ENCODE measurements at places on chromosomes 2 and 18.

GRCh38 chr2:11870064-11870463 lies 123.6 kb downstream of the LPIN1 start:
- no peak for DNase-seq

DNA sequence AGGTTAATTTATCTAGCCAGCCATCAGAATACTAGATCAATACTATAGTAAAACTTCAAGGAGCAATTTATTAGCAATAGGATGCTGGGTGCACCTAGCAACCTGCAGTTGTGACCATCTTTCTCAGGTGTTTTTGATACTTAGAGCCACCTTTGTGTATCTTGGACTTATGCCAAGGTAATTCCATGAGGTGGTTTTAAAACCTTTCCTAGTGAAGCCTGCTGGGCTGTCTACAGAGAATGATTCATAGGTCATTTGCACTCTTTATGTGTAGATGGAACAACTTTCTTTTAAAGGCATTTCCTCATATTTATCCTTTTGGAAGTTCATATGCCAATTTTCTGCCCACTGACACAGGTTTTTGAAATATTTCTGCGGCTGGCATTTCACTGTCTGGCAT lies 1030.1 kb upstream of the POU3F3 start:
- DNase-seq, result no peak

- no peak for DNase-seq
Measured at GRCh38 chr2:112712903-112713584, 7.8 kb upstream of the NT5DC4 start.

- DNase-seq, result no peak
Measured at GRCh38 chr2:120716641-120717585, 18.8 kb upstream of the GLI2 start.

- peak; percentile 72 for DNase-seq
Measured at GRCh38 chr2:28810384-28811285, at the start of gene SPDYA. Gene SPDYA (plus strand): TSS chr2:28810834. CDS start chr2:28816015, 5,181 bp downstream.

Measured in BE2C (cell line).